Inflammatory macrophage (primary cell): ENCODE measurements at places on chromosomes 6 and 20.

GRCh38 chr20:45097485-45098102 is 3.3 kb downstream of the KCNS1 start:
- peak; percentile 54 for DNase-seq

- DNase-seq: no peak
These were observed 28.2 kb downstream of the SYTL3 start for GRCh38 chr6:158677906-158678578.

GRCh38 chr6:132934496-132934895 is 120.1 kb downstream of the RPS12 start:
- no peak for DNase-seq

DNA sequence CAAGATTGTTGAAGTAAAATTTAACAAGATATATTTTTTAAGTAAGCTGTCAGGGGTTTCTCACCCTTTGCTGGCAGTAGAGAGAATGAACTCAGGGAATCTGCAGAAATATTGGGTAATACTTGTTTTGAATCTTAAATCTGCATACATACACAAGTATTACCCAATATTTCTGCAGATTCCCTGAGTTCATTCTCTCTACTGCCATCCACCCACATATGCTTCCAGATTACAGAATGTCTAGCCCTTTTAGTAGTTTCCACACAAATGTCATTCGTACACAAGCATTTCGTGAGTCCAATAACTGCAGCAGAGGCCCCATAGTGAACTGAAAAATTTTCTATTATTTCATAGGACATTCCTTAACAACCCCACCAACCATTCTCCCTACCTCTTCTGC is 69.6 kb upstream of the TNFRSF21 start:
- peak; percentile 90 for DNase-seq

DNA sequence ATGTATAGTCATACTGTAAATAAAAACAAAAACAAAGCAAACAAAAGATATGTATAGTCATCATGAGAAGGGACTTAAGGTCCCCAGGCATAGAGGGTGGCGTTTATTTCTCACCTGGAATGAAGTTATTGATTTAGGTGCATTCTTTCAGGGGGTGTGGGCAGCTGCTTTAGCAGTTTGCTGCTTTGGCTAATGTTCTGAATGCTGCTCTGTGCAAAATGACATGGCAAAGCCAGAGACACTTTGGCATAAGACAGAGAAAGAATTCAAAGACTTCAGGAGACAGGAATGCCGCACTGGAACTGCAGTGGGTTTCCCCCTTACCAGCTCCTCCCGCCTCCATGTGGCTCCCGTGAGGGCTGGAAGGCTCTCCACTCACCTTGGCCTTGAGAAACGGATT is 36.4 kb upstream of the NELFCD start:
- no peak for DNase-seq

DNA sequence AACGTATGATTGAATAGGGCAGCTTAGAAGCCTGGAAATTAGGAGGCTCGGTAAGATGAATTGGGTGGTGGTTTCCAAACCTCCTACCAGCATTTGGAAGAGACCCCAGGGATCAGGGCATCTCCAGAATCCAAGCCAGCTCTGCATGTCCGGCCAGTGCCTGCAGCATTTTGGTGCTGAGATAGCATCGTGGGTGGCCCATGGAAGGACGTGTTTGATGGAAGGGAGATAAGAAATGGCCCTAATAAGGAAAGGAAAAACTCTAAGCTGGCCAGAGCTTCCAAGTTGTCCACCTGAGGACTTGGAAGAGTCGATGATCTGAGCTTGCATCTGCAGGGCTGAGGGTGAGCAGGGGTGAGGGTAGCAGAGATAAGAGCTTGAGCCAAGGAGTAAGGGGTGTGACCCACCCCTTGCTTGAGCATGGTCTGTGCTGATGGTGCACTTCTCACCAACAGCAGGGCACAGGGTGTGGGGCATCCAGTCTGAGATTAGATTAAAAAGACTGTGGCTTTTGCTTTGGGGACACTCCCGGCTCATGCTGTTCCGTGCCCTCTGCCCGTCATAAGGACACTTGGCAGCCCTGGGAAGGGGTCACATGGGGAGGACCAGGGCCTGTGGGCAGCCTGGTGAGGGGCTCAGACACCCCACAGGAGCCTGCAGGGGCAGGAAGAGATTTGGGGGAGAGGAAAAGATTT is 213.2 kb downstream of the ERMARD start:
- no peak for DNase-seq

DNA sequence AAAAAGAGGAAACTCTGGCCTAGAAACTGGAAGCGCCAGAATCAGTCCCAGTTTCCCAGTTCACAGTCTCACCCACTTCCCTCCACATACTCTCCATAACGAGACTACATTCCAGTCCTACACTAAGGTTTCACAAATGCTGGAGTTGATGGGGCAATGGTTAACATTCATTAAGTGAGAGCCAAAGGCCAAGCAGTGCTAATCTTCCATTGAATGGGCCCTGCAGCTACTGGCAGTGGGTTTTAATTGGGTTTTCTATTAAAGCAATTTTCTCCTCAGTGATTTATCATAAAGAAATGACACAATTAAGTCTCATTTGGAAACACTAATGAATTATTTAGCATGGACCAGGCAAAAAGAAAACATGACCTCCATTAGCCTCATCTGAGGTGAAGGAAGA is 20.8 kb upstream of the NRSN1 start:
- no peak for DNase-seq

DNA sequence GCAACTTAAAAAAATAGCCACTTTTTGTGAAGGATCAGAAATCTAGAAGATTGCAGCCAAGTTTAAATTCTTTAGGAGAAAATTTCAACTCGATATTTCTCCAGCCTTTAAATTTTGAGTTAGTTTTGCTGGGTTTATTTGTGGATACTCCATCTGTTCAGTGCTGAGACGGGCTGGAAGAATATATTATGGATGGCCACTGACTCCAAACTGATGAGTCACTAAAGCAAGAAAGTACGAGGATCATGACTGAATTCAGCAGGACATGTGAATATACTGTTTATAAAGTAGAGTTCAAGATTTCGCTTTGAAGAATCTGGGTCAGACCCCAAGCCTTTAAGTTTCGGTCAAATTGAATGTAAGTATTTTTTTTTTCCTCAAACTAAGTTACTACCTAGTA is 199.5 kb downstream of the ADGRB3 start:
- DNase-seq: no peak

DNA sequence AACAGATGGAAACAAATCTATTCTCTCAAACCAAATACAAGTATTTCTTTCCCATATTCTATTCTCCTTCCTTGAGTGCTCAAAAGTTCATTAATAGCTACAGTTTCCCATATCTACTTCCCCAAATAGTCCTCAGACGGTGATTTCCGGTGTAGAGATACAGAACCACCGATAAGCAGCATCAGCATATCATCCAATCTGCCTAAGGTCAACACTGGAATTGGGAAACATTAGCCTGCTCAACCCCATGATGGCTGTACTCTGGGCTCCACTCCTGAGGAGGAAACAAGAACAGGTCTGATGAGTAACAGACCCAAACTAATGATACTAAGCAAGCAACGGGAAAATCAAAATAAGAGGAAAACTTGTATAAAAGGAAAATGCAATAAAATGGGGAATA is 115.6 kb downstream of the EPB41L2 start:
- DNase-seq: no peak

DNA sequence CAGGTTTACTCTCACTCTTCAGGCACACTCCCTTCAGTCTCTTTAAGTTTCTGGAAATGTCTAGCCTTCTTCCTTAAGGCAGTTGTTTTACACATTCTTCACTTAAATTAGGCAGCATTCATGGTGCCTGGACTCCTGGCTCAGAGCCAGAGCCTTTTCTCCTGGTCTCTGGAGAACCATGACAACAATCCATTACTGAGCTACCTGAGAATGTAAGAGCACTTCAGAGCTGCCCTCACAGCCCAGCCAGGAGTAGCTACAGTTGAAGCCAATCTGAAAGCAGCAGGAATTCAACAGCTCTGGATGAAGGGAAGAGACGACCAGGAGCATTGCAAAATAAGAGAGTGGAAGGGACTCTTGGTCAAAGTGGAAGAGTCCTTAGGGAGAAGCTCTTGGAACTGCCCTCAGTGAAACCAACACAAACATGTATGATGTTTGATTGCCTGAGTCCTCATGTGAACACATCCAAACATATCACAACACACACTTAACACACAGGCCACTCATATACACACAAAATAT is 416.8 kb upstream of the SPTLC3 start:
- no peak for DNase-seq

DNA sequence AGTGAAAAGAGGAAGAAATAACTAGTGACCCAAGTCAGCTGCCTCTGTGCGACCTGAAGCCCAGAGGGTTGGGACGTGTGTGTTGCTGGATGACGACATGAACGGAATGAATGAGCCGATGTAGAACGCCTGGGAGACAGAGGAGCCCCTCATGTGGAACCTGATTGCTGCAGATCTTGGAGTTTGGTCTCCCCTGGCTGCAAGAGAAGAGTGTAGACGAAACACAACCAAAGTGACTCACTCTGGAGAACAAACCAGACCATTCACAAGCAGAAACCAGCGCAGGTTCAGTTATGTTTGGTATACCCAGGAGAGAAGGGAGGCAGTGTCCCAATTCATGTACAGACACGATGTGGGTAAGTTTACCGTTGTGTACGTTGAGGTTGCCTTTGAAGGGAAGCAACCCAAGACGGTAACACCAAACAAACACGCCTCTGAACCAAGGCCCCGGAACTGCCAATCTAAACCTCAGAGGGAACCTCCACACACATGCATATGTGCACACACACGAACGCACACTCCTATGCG is 265.9 kb downstream of the BMP7 start:
- no peak for DNase-seq

DNA sequence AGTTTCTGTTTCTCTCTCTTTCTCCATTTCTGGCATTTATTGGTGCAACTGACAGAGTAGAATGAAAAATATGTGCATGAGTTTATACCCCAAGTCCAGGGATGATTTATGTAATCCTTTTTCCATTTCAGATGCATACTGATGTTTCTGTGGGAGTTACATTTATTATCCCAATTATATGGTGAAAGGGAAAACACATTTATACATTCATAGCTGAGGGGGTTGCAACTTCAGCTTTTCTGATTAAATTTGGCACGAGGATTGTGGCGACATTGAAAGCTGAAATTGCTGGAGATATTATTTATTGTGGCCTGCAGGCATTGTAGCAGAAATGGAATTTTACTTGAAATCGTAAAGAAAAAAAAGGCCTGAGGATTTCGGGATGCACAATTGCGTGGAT is 31.5 kb upstream of the FNDC1 start:
- DNase-seq: no peak
